Subcutaneous adipose tissue (tissue), 4 donors: ENCODE measurements at places on chromosomes 16 and 17. TPM values are rescaled to one million over a fixed set of nuclear protein-coding genes. Genes with fewer than 3 reads are reported as not detected.

The FOXL1 gene
- total RNA-seq = not detected

The ADORA2B gene
- 11.4 TPM for total RNA-seq

The TP53TG3 gene
- total RNA-seq = not detected

The CTRB1 gene
- total RNA-seq = not detected

The CDK3 gene
- 4.9 TPM for total RNA-seq

The GJC1 gene
- total RNA-seq = 5.9 TPM

The TEX14 gene
- under 0.01 TPM for total RNA-seq

The NLK gene
- total RNA-seq = 20.7 TPM

The TSPOAP1 gene
- 0.65 TPM for total RNA-seq

The ASPA gene
- total RNA-seq = 6.2 TPM

The MYH8 gene
- not detected for total RNA-seq

The KCNJ18 gene
- total RNA-seq = not detected

The CD300A gene
- total RNA-seq = 100.0 TPM

The GUCY2D gene
- total RNA-seq = not detected

The WSCD1 gene
- total RNA-seq = 1.9 TPM

The CD300E gene
- total RNA-seq = 1.1 TPM

The HLF gene
- 8.8 TPM for total RNA-seq

The BAIAP2 gene
- 17.4 TPM for total RNA-seq

The MILR1 gene
- total RNA-seq = 15.3 TPM
